ENCODE measurements at places on chromosomes 6 and 20.

DNA sequence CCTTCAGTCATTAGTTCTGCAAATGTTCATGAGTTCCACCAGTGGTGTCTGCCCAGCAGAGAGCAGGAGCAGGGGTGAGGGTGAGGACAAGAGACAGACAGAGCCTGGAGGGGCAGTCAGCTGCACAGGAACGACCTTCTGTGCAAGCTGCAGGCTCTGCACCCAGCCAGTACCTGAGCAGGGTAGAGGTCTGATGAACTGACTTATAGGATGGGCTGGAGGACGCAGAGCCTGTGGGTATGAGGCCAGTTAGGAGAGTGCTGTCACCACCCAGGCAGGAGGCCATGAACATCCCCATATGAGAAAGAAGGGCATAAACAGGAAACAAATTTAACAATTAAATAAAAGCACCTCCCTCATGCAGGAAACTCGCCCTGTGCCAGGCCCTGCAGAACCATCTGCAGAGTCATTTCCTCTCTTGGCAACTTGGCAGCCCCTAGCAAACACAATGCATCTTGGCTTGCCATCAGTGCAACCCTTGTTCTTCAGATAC lies 17.9 kb downstream of the C6orf15 start:
- DNase-seq = no peak

DNA sequence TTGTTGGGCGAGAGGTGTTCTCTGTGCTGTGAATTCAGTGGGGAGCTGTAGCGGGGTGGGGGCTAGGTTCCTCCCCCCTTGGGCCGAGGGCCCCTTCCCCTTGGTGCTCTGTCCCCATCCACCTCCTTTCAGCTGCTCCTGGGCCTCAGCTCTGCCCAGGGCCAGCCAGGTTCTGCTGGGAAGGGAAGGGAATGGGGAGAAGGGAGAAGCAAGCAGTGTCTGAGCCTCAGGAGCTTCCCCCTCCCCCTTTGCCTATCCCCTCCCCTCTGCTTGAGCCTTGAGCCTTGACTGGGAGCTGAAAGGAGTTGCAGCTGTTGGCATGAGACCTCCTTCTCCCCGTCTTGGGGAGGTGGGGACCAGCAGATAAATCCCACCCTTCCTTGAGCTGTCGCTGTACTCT lies 576 bp upstream of the RRP36 start:
- DNase-seq = no peak

DNA sequence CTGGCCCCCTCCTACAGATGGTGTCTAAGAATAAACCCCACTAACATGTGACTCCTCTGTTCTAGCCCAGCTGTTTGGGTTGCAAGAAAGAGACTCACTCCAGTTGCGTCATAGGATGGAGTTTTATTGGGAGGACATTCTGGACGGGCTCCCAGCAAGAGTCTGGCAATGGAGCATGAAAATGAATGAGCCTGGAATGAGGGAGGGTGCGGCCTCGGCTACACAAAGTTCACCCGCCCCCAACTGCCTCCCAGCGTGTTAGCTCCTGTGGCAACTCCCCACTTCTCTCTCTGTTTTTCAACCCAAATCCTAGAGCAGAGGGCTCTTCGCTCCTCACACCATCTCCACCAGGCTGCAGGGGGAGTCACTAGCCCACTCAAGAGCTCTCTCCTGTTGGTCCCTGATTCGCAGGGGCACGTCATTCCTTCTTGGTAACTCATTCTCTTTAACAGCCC lies 5.1 kb upstream of the ADAM33 start:
- DNase-seq = no peak

GRCh38 chr6:34497411-34497810 lies 31.5 kb downstream of the PACSIN1 start:
- no peak for DNase-seq

DNA sequence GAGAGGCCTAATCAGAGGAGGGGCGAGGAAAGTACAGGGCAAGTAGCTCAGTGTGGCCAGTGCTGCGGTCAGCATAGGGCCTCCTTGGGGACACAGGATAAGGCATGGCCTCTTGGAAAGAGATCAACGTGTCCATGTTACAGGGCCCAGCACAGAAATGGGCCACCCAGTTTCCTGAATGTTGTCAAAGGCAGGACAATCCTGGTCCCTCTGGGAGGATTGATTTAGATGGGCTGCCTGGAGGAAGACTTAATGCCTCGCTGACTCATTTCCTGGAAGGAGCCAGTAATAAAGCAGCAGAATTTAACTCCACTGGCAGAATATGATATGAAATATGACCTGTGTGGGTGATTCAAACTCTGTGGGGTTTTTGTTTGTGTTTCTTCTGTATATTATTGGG lies 16.6 kb downstream of the DDO start:
- DNase-seq = no peak

- no peak for DNase-seq
Observed at GRCh38 chr20:25245461-25245860, 2.4 kb upstream of the PYGB start.

- no peak for DNase-seq
Observed at GRCh38 chr20:24164360-24164759, 175.8 kb upstream of the GGTLC1 start.

GRCh38 chr20:7855545-7855944 lies 84.7 kb downstream of the HAO1 start:
- no peak for DNase-seq

- no peak for DNase-seq
Observed at GRCh38 chr20:30812739-30813411, 444.6 kb upstream of the DEFB115 start.

DNA sequence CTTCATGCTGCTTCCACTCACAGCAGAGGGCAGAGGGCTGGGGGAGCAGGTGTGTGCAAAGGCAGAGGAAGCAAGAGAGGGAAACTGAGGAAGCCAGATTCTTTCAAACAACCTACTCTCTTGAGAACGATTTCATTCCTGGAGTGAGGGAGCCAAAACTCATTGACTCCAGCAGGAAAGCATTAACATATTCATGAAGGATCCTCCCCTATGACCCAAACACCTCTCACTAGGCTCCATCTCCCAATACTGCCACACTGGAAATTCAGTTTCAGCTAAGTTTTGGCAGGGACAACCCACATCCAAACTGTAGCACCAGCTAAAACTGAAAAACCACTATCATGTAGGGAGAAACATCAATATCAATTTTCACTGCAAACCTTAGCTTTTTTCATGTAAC lies 125.1 kb downstream of the OLIG3 start:
- DNase-seq = no peak

- no peak for DNase-seq
Observed at GRCh38 chr20:56609321-56609720, 19.8 kb upstream of the TFAP2C start.

DNA sequence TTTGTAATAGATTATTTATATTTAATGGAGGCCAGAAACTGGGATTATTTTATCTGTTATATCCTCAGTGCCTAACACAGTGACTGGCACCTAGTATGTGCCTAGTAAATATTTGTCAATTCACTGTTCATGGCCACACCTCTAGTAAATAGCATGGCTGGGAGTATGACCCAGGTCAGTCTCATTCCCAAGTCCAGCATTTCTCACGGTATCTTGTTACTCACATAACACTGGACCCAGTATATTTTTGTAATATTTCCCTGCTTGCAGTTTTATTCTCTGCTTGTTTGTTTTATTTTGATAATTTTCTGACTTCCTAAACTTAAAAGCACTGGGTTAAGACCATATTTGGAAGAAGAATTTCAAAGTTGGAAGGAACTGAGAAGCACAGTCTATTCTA lies 47.7 kb downstream of the CTNNBL1 start:
- no peak for DNase-seq

DNA sequence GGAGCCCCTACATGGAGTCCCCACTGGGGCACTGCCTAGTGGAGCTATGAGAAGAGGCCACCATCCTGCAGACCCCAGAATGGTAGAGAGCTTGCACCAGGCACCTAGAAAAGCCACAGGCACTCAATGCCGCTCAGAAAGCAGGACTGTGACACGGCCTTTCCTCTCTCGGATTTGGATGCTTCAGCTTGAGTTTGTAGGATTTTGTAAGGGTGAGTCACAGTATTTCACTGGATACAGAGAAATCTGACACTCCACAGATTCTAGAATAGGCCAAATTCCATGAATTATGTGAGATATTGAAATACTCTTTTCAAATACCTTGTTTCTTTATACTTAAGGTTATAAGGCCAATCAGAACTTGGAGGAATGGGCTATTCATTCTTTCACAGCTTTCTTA lies 424.5 kb downstream of the HTR1B start:
- DNase-seq = no peak

- DNase-seq = no peak
Observed at GRCh38 chr6:80268865-80269730, 162.6 kb downstream of the BCKDHB start.

GRCh38 chr6:6712449-6713403 lies 124.2 kb downstream of the LY86 start:
- DNase-seq = no peak

DNA sequence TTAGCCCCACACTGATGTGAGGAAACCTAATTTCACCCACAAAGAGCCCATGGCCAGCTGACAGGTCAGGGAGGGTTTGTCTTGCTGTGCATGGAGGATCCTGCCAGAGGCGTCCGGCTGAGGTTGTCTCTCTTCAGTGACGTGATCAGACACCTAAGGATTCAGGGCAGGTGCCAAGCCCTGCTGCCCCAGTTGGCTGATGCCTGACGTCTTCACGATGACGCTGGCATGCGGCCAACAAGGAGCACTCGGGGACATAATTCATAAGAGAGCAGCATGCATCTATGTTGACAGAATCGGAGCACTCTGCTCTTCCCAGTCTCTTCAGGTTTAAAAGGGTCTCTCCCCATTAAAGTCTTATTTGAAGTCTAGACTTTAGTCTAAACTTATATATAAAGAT lies 47.8 kb downstream of the PSMB1 start:
- DNase-seq = no peak

DNA sequence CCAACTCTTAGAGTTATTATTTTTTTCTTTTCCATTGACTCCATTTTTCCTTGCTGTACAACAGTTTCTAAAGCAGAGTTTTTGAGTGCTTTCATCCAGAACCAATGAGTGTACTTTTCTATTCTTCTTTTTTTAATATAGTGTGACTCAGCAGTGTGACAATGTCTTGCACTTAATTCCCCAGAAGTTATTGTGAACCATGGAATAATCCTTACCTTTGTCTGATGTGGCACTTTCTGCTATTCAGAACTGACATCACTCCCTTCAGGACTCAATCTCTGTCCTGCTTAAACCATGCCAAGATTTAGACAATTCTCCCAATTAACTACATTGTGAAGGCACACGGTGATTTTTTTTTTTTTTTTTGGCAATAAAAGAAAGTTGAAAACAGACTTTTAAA lies 41.5 kb downstream of the GRIK2 start:
- no peak for DNase-seq

DNA sequence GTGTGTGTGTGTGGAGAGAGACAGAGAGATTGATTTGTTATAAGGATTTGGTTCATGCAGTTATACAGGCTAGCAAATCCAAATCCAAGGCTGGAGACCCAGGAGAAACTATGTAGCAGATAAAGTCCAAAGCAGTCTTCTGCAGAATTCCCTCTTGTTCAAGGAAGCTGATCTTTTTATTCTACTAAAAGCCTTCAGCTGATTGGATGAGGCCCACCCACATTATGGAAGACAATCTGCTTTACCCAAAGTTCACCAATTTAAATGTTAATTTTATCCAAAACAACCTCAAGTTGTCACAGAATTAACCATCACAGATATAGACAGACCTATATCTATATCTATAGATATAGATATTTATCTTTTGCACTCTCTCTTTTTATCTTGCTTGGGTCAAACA lies 67.0 kb downstream of the TPBG start:
- DNase-seq = no peak

DNA sequence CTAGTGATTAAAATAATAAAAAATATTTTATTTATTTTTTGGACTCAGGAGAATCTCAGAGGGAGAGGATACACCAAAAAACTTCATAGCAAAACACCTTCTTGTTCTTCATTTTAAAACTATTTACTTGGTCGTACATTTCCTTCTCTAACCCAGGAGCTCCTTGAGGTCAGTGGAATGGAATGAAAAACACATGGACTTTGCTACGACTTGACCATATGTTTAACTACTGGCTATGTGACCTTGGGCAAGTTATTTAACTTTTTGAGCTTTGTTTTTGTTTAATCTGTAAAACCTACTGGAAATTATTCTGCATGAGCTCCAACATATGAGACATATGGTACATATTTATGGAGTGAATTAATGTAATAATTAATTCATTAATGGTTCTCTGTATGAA lies 1005.5 kb upstream of the CITED2 start:
- no peak for DNase-seq

GRCh38 chr6:161961046-161961445 lies 687.2 kb upstream of the AGPAT4 start:
- DNase-seq = no peak

GRCh38 chr20:17610566-17611289 lies 40.9 kb downstream of the DSTN start:
- peak; percentile 39 for DNase-seq

GRCh38 chr20:53002786-53003185 lies 30.6 kb downstream of the TSHZ2 start:
- no peak for DNase-seq

DNA sequence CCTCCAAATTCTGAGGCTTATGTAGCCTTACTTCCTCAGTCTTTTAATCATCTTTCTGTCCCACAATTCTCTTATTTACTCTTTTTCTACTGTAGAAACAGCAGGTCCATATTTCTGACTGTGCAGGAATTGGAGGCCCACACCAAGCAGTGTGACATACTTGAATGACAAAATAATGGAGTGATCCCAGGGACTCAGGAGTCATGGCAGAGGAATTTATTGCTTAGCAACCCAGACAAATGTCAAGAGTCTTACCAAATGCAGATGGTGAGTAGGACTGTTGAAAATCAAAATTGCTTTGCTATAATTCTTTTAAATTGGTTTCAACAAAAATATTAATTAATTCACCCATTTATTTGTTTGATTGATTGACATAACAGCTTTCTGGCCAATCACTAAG lies 59.9 kb downstream of the HTR1B start:
- DNase-seq = no peak

DNA sequence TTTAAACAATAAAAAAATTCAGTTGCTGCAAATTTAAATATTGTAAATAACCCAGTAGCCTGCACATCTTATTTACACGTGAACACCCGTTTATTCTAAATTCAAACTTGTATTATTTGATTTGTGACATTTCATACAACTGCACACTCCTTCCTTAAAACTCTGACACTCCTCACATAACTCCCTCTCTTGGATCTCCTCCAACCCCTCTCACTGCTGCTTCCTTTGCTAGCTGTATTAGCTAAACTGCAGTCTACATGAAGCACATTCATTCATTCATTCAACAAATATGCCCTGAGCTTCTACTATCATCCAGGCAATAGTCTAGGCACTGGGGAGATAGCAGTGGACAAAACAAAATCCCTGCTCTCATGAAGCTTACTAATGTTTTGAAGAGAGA lies 47.0 kb downstream of the FBXL4 start:
- DNase-seq = no peak

GRCh38 chr20:52429029-52429428 lies 237.4 kb upstream of the ZFP64 start:
- no peak for DNase-seq

Measured in stimulated activated CD4-positive, alpha-beta T cell treated with anti-CD3 and anti-CD28 coated beads, Interleukin-15, amount 100 ng/mL, for 1 hour (primary cell).